Thymus (tissue), 14 donors: ENCODE measurements at places on chromosomes 2 and 18. TPM values are rescaled to one million over a fixed set of nuclear protein-coding genes. Genes with fewer than 3 reads are reported as not detected.

GRCh38 chr2:46200861-46201605 is 96.2 kb upstream of the EPAS1 start:
- DNase-seq: no peak

GRCh38 chr18:74745633-74746403 is 148.1 kb downstream of the ZNF407 start:
- no peak for DNase-seq

Gene SPIRE1
- 7.6 TPM for total RNA-seq

- no peak for DNase-seq
Measured at GRCh38 chr2:120348737-120349439, 3.0 kb downstream of the INHBB start.

Gene ADD2
- total RNA-seq: 0.90 TPM

- no peak for DNase-seq
Measured at GRCh38 chr18:65279668-65280305, 471.0 kb upstream of the CDH7 start.

Gene SGPP2
- 5.4 TPM for total RNA-seq

Gene COA5
- 47.8 TPM for total RNA-seq

Gene CNDP1
- 0.09 TPM for total RNA-seq

DNA sequence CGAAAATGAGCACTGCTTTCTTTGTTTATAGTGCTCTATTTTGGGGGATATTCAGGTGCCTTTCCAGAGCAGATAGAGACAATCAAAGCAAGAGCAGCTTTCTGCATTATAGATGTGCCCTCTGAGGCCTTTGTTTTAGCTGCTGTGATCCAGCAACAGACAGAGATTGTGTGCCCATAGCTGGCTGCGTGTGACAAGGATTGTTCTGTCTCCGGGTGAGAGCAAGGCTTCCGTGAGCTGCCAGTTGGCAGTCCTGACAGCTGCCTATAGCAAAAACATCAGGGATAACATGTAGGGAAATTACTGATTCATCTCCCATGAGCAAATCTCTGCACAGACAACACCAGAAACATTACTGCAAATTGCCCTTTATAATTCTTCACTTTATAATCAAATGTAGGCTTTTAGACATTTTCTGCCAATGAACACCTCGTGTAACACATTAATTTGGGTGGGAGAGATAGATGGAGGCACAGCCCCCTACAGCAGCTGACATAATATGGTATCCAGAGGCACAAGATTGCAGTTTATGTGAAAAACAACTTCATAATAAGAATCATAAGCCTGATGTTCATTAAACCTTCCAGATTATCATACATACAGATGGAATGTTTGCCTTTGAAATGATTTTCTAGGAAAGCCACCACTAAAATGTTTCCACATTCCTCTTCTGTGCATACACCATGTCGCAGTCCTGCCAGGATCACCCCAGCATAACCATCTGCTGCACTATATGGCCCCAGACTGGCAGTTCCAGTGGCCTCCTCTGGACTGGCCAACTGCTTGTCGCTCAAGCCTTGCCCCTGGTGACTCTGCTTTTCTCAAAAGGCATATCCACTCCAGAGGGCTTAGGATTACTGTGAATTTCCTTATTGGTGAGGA is 131.2 kb downstream of the TRIB2 start:
- no peak for DNase-seq

Gene IL36B
- total RNA-seq: not detected

- no peak for DNase-seq
Measured at GRCh38 chr2:121707344-121707919, 29.2 kb downstream of the NIFK start.

Gene ARL6IP6
- total RNA-seq: 21.7 TPM

Gene PKP4
- total RNA-seq: 22.5 TPM

Gene ANKRD44
- total RNA-seq: 72.9 TPM

DNA sequence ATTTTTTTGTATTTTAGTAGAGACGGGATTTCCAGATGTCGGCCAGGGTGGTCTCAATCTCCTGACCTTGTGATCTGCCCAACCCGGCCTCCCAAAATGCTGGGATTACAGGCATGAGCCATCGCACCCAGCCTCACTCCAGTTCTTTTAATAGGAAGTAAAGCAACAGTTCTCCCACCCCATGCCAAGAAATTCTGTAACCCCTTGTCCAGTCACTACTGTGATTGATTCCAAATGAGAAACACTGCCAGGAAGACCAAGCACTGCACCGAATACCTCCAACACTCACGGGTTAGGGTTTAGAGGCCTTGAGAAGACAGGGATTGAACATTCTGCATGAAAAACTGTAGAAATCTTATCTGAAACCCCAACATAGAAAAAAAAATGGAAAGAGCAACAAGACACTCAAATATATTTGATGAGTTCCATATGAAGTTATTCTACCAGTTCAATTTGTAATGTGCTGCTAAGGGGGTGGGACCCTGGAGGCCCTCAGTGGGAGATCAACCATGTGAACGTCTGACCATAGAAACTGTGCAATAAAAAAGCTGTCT is 48.2 kb upstream of the BIN1 start:
- no peak for DNase-seq

Gene ATP6V1C2
- total RNA-seq: 0.57 TPM

Gene WNT10A
- 1.1 TPM for total RNA-seq

DNA sequence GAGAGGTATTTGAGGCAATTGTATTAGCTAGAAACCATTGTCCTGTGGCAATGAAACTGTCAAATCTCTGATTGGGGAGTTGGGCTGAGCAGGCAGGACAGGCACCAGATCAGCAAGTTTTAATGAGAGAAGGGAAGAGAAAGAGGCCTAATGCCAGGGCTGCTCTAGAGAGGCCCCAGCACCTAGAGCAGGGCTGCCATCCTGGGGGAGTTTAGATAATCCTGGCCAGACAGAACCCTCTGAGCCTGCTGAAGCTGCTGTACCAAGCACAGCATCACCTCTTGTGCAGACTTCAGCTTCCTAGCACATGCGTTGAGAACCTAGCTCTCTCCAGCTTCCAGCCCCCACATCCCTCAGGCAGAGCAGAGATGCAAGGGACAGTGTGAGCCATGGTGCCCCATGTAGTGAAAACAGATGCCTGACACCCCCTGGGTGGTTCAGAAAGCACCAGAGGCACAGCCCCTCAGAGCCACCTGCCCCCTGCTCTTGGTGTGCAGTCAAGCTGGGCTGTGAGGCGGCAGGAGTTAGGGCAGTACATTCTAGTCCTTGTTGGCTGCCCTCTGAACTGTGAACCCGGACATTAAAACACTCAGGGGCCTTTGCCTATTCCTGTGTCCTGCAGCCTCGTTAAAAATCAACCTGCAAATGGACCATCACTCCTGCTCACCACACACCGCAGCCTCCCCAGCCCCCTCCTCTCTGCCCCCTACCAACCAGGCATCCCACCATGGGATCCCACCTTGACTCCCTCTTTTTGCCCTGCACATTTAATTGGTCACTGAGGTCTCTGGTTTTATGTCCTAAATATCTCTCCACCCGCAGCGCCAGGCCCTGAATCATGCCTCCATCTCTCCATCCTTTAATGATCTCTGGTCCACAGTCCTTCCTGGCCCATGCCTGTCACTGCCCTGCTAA is 52.7 kb downstream of the ADD2 start:
- no peak for DNase-seq

Gene PARD3B
- total RNA-seq: 2.4 TPM

Gene SLC11A1
- total RNA-seq: 0.71 TPM

Gene CKAP2L
- total RNA-seq: 14.1 TPM

- no peak for DNase-seq
Measured at GRCh38 chr2:109473616-109474318, 140.0 kb downstream of the SEPTIN10 start.

Gene DSG4
- under 0.01 TPM for total RNA-seq

DNA sequence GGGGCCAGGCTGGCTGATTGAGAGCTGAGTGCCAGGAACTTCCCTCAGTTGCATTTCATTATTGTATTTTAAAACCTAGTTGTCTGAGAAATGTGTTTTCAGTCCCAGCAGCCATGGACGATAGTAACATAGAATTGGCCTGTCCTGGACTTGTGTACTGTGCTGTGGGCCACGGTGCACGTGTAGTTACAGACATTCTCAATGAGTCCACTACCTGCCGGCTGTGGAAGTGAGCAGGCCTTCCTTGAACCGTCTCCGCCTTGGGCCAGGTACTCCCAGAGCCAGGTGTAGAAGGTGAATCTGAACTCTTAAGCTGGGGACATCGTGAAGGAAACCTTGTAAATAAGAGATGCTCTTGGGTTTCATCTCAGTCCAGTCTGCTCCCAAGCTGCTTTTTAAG is 47.0 kb downstream of the UBE2F start:
- DNase-seq: no peak

Gene SFTPB
- 0.09 TPM for total RNA-seq

GRCh38 chr2:239424337-239425045 is 23.7 kb upstream of the HDAC4 start:
- DNase-seq: no peak

Gene CETN1
- not detected for total RNA-seq

GRCh38 chr2:210713122-210713521 is 156.7 kb downstream of the CPS1 start:
- DNase-seq: no peak

GRCh38 chr2:54321047-54321446 is 65.0 kb upstream of the TSPYL6 start:
- DNase-seq: no peak

DNA sequence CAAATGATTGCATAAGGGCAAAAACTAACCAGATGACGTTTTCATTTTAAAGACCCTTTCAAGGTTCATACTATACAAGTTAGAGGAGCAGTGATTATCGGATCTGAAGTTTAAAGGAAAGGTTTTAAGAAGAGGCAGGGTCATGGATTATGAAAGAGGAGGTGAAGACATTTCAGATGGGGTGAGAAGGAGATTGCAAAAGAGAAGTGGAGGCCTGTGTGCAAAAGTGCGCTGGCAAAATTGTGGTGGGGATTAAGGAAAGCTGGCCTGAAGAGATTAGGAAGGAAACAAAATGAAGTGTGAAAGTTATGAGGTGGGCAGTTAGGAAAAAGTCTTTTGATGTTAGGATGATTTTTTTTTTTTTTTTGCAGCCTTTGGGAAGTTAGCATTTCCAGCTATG is 935.7 kb upstream of the FAM98A start:
- DNase-seq: no peak

- no peak for DNase-seq
Measured at GRCh38 chr18:48265328-48265727, 143.9 kb downstream of the ZBTB7C start.

DNA sequence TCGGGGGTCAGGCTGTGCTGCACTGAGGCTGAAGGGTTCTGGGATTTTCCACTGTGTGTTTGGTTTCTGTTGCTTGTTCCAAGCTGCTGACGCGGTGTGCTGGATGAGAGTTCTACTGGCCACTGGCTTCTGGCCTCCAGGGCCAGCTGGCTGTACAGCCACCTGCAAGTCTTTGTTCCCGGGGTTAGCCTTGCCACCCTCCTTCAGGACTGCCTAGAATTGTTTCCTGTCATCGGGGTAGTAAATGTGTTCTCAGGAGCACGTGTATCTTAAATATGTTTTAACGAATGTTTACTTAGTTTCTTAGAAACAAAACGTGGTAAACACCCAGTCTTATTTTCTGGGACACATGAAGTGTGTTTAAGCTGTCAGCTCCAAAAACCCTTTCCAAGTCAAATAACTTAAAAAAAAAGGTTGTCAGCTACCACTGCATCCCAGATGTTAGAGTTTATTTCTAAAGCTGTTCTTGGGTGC is 231.2 kb downstream of the AGAP1 start:
- no peak for DNase-seq

GRCh38 chr18:7576685-7577084 is 9.6 kb downstream of the PTPRM start:
- no peak for DNase-seq

DNA sequence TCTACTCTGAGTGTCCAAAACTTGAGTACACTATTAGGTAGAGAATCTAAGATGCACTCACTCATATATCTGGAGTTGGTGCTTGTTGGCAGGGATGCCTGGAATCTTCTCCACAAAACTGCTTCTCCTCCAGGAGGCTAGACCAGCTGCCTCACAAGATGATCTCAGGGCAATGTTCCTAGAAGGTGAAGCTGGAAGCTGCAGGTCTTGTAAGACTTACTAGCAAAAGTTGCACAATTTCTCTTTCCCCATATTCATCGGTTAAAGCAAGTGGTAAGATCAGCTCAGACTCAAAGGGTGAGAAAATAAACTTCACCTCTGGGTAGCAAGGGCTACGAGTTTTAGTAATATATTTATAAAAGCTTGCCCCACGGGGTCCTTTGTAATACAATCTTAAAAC is 454.4 kb upstream of the ACVR2A start:
- no peak for DNase-seq

Gene COPS8
- total RNA-seq: 60.9 TPM

DNA sequence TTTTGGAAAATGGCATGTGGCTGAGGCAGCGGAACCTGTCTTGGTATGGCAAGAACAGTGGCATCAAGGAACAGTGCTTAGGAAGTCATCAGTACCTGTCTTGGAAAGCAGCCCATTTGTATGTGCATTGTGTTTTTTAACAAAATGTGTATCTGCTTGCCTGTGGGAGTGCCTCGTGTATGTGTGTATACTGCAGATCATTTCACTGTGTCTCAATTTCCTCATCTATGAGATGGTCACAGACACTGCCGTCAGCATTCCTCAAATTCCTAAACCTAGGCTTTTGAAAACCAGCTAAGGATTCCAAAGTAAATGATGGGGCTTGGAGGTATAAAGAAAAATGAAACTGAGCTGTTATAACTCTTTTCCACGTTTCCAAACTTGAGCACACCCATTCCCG is 441.3 kb downstream of the RND3 start:
- DNase-seq: no peak

- no peak for DNase-seq
Measured at GRCh38 chr2:126343136-126343535, 312.8 kb upstream of the GYPC start.

Gene DRC1
- 0.14 TPM for total RNA-seq

Gene RTTN
- total RNA-seq: 15.7 TPM

Gene CCDC141
- 5.8 TPM for total RNA-seq

DNA sequence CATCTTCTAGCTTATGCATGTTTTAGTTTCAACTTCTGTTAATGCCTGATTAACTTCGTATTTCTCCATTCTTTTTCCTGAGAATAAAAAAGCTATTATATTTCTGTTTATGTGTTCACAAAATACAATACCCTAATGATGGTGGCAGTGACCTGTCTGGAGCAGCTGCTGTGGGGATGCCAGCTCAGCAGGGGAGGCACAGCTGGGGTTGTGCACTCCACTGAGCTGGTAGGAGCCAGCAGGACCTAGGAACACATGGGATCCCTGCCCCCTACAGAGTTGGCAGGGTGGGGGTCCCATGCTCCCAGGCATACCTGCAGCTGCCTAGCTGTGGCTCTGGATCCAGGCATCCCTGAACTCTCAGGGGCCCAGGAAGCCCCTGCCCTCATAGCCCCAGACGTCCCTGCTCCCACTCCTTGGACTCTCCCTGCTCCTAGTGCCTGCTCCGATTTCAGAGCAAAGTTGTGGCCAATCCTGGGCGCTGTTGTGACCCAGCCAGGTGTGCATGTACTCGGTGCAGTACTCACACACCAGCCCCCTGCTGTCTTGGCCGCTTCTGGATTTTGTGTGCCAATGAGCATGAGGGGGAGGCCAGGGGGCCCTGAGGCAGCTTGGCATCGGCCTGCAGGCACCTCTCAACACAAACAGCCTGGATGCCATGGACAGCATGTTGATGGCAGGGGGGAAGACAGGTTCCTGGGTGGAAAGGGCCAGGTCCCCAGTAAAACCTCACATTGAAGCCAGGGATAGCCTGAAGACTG is 546.0 kb downstream of the ZNF804A start:
- DNase-seq: no peak

Gene MEP1B
- 0.19 TPM for total RNA-seq
